Aorta (tissue), 5 donors: ENCODE measurements at places on chromosomes 3 and 15. TPM values are rescaled to one million over a fixed set of nuclear protein-coding genes. Genes with fewer than 3 reads are reported as not detected.

The ARPP21 gene
- total RNA-seq: 3.0 TPM

The IL12A gene
- total RNA-seq: not detected

The LAMB2 gene
- 362 TPM for total RNA-seq

The TRIM42 gene
- not detected for total RNA-seq

The CLRN1 gene
- not detected for total RNA-seq

The KBTBD12 gene
- 4.5 TPM for total RNA-seq

- no peak for DNase-seq
These were observed 600.0 kb downstream of the ROBO1 start for GRCh38 chr3:79167651-79168416.

DNA sequence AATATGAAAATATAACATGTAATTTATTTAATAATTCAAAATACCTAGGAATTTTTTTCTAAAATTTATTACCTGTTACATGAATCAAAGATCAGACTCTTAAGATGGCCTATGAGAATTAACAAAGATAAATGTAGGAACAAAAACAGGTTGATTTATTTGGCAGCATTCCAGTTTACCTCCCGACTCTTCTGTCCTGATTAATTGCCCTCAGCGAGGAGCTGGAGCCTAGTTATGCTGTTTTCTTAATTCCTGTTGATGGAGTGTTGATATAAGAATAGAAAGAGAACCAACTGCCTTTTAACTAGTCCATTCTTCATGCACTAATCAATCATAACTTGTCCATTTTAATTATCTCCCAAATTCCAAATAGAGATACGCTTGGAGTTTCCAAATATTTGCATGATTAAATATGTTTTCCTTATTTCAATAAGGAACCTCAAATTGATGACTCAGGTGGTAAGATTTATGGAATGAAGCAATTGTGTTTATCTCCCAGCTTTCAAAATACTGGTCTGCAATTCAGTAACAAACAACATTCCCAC is 10.6 kb upstream of the CPB1 start:
- DNase-seq: no peak

- DNase-seq: no peak
These were observed 155.6 kb downstream of the STXBP5L start for GRCh38 chr3:121063628-121064027.

GRCh38 chr3:16506884-16507577 is 6.5 kb downstream of the RFTN1 start:
- DNase-seq: no peak

GRCh38 chr3:155807823-155808222 is 1.7 kb upstream of the C3orf33 start:
- DNase-seq: no peak

GRCh38 chr3:107813026-107813425 is 277.8 kb downstream of the CD47 start:
- DNase-seq: no peak

GRCh38 chr3:120059081-120059864 is 35.0 kb downstream of the GSK3B start:
- no peak for DNase-seq

DNA sequence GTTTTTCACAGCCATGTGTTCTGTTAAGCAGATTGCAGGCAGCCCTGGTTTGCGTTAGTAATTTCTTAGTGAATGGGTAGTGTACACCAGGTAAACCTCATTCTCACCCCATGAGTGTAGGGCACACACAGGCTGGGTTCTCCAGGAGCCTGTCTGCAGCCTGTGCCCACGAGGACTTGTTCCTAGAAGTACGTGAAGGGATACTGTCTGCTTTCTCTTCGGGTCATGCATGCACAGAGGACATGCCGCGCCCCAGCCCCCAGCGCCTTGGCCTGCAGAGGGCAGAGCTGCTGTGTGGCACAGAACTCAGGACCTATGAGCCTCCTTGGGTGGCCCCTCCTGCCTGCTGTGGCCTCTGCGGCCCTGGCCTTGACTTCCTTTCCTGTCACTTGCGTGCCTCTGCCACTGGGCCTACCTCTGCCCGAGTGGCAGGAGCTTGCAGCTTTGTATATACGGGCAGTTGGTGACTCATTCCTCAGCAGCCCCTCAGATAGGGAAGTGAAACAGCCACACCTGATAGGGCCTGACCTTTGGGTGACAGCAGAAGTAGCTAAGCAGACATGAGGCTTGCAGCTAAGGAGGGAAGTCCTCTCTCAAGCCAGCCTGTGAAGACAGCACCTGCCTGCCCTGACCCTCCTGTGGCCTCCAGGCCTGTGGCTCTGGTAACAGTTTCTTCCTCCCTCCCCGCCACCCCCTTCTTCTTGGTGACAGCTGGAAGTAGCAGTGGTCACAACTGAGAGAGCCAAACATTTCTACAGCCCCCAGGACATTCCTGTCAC is 19.5 kb downstream of the PPCDC start:
- DNase-seq: peak; percentile 90

GRCh38 chr15:33194237-33194636 is 277 bp downstream of the FMN1 start:
- DNase-seq: no peak

- no peak for DNase-seq
These were observed 33.8 kb upstream of the GYG1 start for GRCh38 chr3:148957586-148957985.

GRCh38 chr3:176920766-176921160 is 276.5 kb downstream of the TBL1XR1 start:
- DNase-seq: no peak
